HFF-Myc (cell line): ENCODE measurements at places on chromosomes 1 and 21.
A peak's percentile ranks its signal among the peaks of the same experiment; 100 is the strongest.

- peak; percentile 38 for DNase-seq
Observed at GRCh38 chr1:234139966-234140365, 233.3 kb upstream of the COA6 start.

DNA sequence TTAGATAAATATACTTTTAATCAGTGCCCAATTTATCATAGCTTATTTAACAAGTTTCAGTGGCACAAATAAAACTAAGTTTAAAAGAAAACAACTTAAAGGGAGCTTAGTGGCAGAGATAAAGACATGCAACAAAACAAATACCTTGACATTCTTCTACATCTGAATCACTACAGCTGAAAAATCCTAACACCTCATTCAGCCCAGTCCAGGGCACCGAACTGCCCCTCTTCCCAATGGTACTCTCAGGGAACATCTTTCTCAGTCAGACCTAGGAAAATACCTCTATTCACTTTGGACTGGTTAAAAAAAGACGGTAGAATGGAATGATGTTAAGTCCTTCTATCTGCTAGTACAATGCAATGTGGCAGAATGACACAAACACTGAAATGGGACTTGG, 8.3 kb downstream of the OTUD7B start:
- DNase-seq, result no peak

DNA sequence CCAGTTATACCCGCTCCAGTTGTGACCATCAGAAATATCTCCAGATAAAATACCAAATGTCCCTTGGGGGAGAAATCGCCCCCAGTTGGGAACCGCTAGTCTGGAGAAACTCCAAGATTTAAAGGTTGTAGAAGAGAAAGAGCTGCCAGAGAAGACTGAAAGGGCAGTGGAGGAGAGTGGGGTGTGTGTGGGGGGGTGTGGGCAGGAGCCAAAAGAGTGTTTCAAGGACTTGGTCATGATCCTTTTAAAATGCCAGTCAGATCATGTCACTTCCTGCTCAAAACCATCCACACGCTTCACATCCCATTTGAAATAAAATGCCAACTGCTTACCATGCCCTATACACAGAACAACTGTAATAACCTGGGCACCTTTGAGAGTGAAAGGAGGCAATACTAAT, 3.4 kb upstream of the HEYL start:
- no peak for DNase-seq

- DNase-seq, result peak; percentile 65
Observed at GRCh38 chr1:169941982-169942830, 48.5 kb upstream of the SCYL3 start.

DNA sequence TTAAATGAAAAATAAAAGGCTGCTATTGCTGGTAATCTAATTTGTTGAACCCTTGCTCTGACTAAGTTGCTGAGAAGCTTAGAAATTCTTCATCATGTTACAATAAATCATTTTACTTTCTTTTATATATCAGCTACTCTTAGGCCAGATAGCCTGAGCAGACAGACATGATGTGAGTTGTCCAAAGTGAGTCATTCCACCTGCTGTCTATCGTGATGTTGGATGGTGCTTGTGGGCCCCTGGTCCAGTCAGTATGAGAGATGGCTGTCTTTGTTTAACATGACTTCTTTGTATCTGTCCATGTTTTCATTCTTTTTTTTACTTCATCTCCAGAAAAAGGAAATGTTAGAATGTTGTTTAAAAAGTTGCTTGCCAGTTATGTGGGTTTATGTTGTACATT, 188.8 kb downstream of the ADGRL2 start:
- no peak for DNase-seq

DNA sequence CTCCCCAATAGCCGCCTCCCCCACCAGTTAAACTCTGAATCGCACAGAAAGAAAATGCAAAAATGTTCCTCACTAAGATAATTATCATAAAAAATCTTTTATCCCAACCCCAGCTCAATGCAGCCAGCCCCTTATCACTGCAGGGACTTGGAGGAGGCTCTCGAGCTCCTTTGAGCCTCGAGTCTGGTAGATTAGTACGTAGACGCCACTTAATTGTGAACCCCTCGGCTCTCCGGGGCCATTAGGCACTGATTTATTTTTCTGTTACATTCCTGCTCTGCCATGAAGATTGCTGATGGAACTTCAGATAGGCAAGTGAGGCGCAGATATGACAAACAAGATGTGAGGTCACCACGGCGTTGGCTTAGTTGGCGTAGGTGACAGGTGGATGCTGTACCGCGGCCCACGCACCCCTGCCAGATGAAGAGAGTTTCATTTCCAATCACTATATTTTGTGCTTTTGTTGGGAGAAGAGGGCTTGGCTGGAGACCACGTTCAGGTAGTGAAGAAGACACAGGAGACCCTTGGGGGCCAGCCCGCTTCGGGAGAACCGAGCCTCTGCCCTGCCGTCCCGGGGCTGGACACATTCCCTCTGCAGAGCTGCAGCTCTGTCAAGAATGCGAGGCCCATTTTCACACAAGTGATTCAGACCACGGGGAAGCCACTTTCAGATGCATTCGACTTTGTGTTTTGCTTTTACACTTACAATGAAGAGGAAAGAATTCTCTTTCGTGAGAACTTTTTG, 55.9 kb upstream of the ARHGEF16 start:
- no peak for DNase-seq

DNA sequence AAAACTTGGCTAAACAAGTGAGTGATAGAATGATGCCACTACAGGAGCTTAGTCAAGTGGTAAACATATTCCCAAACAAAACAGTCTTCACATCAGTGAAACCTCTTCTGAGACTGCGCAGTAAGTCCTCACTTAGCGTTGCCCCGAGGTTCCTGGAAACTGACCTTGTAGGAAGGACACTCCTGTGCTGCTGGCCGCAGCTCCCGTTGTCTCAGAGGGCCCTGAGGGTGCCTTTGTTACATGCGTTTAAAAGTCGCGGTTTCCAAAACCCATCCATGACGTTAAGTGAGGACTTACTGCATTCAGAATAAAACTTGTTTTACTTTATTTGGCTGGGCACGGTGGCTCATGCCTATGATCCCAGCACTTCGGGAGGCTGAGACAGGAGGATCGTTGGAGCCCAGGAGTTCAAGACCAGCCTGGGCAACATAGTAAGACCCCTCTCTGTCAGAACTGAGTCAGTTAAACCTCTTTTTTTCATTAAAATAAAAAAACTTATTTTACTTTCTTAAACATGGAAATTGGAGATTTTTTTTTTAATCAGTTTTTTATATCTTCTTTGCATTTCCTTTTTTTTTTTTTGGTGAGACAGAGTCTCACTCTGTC, 36.0 kb upstream of the DIP2A start:
- DNase-seq, result no peak

DNA sequence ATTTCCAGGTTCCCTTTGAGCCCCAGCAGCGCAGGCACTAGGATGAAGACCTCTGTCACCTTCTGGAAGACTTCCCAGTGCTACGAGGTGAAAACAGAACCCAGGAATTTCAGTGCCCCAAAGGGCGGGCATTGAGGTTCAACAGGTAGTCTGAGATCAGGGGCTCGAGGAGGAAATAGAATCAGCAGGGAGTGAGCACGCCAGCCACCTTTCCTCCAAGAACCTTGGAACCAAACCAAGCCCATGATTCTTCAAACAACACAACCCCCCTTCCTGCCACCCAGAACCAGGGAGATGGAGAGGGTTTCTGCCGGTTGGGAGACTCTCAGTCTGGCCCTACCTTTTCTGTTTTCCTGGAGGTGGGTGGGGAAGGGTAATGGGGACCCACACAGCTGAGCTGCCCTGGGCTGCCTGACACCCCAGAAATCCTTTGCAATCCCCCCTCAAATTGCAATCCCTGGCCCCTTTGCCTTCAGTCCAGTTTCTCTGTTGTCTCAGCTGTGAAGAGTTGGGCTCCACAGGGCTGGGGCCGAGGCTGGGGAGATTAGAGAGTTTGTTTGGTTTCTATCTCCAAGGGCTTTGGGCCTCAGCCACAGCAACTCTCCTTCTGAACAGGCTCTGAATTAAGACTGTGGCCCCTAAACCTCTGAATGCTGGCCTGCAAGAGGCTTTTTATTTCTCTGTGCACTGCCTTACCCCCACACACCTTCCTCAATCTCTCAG, 11.9 kb downstream of the SLC41A1 start:
- DNase-seq, result no peak

- no peak for DNase-seq
Observed at GRCh38 chr21:33461538-33462250, 18.1 kb downstream of the TMEM50B start.

GRCh38 chr1:4675454-4676186, 21.2 kb downstream of the AJAP1 start:
- no peak for DNase-seq

GRCh38 chr21:44557491-44558328, 885 bp downstream of the KRTAP10-3 start:
- DNase-seq, result no peak

DNA sequence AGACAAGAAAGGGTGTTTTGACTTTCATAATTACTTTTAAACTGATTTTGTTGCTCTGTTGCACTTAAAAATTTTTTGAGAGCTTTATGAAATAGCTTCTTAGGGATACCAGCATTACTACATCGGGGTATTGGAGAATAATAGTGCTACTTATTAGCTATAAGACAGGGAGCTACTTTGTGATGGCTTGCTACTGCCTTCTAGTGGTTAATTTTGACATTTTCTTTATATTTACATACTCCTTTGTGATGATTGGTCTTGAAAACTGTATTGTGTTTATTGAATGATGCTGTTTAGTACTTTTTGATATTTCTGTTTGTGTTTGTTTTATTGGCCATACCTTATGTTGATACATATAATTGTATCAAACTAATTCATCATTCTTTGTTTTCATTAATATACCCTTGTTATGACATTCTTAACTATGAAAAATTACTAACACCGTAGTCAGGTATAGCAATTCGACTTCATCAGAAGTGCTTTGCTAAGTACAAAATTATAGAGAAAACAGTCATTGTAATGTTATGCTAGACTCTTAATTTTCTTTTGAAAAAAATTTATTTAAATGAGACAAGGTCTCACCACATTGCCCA, 85.5 kb downstream of the CLIC4 start:
- peak; percentile 61 for DNase-seq

- DNase-seq, result no peak
Observed at GRCh38 chr1:115651391-115651790, 9.6 kb downstream of the VANGL1 start.

DNA sequence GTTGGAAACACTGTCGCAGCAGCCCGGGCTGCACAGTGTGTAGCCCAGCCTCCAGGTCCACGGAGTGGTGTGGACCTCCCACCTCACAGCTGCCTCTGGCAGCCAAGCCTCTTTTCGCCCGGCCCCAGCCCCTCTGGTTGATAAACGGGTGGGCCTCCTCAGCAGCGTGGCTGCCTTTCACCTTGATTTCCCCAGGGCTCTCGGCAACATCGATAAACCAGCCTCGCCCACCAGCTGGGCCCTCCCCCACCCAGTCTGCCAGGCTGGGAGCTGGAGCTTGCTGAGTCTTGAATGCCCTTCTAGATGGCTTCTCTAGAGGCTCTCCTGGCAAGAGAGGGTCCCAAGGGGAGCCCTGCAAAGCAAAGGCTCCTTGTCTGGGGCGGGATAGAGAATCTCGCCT, 31.0 kb upstream of the LHX4 start:
- DNase-seq, result no peak

- DNase-seq, result no peak
Observed at GRCh38 chr1:180585994-180586359, 27.2 kb downstream of the OVAAL start.

DNA sequence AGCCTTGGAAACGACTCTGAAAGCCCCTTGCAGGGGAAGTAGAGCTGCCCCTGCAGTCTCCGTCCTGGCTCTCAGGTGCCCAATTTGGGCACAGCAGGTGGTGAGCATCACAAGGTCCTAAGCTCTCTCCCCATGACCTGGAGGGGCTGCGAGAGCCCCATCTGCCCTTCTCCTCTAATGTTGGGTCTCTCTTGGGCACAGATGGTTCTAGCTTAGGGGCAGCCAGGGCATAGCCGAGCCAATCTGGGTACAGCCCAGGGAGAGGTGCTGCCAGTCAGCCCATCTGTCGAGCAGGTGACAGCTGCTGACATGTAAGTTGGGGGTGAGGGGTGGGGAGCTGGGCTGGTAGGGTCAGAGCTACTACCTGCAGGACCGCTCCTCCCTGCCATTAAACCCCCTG, 50.7 kb downstream of the SYT2 start:
- no peak for DNase-seq

DNA sequence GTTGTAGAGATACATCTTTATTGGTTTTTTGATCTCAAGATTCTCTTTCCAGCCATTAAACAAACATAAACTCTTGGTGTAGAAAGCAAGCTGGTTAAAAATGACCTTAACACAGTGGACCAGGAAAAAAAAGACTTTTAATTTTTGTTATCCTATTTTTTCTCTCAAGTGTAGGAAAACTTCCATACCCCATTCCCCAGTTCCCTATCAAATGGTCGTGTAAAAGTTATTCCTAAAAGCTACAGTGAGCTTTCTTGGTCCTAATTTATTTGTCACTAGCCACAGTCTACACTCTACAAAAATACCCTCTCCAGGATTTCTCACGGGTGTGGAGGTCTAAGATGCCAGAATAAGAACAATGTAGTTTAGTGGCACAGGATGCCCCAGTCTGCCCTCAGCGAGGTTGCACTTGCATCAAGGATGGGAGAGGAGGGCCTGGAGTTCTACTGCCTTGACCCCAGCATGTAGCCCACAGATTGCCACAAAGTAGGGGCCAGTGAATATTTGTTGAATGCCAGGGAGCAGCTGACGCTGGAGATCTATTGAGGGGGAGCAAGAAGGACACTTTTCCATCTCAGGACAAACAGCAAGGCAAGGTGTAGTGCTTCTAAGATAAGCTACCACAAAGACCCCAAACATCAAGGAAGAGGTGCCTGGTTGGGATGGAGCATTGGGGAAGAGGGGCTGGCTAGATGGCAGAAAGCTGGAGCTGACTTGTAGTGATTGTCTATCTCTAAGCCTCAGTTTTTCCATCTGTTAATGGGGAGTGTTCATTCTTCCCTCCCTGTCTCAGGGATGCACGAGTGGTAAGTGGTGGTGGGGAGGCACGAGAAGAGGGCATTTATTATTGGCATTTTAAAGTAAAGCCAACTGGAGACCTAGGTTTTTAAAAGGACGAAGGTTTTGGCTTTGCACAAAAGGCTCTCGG, 1.8 kb downstream of the MYCL start:
- no peak for DNase-seq

DNA sequence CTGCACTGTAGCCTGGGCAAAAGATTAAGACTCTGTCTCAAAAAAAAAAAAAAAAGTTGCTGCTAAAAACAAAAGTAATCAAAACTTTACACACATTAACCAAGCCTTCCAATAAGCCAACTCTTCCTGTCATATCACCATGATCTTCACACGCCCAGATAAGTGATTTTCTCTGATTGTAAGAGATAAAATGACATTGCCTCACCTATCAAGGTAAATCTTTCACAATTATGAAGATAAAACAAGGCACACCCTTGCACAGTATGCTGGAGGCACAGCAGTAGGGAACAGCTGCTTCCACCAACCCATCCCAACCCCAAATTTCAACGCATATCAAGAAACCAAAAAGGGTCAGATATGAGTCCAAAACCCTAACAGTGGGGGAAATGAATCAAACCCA, 8.8 kb upstream of the TIAM1 start:
- DNase-seq, result no peak
